ENCODE measurements at places on chromosomes 4 and X.

GRCh38 chr4:7959078-7959477, 19.4 kb upstream of the AFAP1 start:
- DNase-seq: no peak

GRCh38 chrX:24828147-24828546, 134.4 kb downstream of the POLA1 start:
- no peak for DNase-seq

DNA sequence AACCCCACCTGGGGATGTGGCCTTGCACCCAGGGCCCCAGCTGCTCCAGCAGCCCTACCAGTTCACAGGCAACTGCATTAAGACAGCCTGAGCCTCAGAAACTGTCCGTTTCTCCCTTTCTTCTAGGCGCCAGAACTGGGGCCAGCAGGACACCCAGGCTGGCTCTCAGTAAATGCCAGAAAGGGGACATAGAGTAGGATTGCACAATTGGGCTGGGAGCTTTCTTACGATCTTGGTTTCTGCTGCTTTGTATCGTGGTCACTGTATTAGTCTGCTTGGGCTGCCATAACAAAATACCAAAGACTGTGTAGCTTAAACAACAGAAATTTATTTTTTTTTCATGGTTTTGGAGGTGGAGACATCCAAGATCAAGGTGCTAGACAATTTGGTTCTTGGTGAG, 48.4 kb downstream of the NALF2 start:
- DNase-seq: no peak

- DNase-seq: no peak
Observed at GRCh38 chr4:112637552-112637866, 566 bp downstream of the LARP7 start.

GRCh38 chr4:6881908-6882307, 27.7 kb upstream of the TBC1D14 start:
- no peak for DNase-seq

DNA sequence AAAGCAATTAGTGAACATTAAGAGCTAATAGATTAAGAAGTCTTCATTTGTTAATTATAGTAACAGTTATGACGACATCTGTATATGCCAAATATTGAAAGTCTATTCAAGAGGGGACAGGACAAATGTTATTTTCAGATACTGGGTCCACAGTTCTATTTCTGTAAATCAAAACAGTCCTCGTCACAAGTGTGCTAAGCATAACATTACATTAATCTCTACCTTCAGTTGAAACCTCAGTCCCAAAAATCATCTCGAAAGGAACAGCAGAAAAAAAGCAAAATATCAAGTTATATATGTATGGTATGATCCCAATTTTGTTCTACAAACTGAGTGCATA, 70.3 kb downstream of the APBB2 start:
- no peak for DNase-seq

GRCh38 chr4:33537527-33537926, 2706.8 kb downstream of the ARAP2 start:
- DNase-seq: no peak

DNA sequence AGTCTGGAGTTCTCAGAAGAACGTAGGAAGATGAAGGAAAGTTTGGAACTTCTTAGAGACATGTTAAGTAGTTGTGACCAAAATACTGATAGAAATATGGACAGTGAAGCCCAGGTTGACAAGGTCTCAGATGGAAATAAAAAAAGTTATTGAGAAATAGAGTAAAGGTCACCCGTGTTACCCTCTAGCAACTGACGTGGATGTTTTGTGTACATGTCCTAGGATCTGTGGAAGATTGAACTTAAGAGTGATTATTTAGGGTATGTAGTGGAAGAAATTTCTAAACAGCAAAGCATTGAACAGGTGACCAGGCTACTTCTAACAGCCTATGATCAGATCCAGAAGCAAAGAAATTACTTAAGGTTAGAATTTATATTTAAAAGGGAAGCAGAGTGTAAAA, 1020.4 kb downstream of the FSTL5 start:
- DNase-seq: no peak

GRCh38 chrX:15356444-15356843, 21.1 kb upstream of the PIGA start:
- DNase-seq: no peak

DNA sequence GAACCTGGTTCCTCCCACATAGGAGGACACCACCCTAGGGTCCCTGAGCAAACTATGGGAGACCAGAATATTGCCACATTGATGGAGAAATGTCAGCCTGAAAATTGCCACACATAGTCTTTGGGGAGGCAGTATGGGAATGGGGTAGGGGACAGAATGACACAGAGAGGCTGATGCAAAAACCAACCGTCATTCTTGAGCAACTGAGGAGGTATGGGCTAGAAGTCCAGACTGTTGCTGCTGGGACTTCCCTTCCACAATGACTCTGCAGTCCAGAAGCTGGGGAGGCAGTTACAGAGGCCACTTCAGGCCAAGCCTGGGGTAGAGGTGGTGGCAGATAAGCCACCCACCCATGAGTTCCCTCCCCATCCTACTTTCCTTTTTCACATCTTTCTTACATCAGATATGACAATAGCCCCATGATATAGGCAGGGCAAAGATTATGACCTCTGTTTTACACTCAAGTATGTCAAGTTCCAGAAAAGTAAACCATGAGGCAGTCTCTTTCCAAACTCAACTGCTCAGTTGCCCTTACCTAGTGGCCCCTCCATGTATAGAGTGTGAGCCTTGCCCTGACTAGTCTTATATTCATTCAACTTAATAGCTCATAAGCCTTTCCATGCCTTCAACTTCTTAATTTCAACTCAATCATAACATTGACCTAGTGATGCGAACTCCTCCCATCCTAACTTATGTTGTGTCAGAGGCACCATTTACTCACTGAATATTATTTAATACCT, 41.7 kb downstream of the VSIG4 start:
- no peak for DNase-seq
